A549 treated with Hydrocortisone at 1 μM for 4 hours (cell line): ENCODE measurements at places on chromosomes 3 and 15. TPM values are rescaled to one million over a fixed set of nuclear protein-coding genes. Genes with fewer than 3 reads are reported as not detected.

MUC13 gene
- 7.0 to 8.5 TPM (median 8.1 TPM) in 5 replicates for total RNA-seq

GOLGA6L7 gene
- not detected in 5 replicates for total RNA-seq

CIP2A gene
- total RNA-seq, result 14.3 to 22.8 TPM (median 18.9 TPM) in 5 replicates

HSPBAP1 gene
- total RNA-seq, result 4.9 to 5.8 TPM (median 5.1 TPM) in 5 replicates

EFCAB12 gene
- 0.68 to 1.2 TPM (median 1.0 TPM) in 5 replicates for total RNA-seq

LHFPL4 gene
- 0.05 to 0.09 TPM (median 0.07 TPM) in 5 replicates for total RNA-seq

ACTC1 gene
- 0.16 to 0.26 TPM (median 0.25 TPM) in 4 of 5 replicates, not detected in the other for total RNA-seq

IL20RB gene
- 0.67 to 1.6 TPM (median 0.97 TPM) in 5 replicates for total RNA-seq

SAMD7 gene
- total RNA-seq, result not detected in 5 replicates

XCR1 gene
- not detected in 5 replicates for total RNA-seq

ZNF860 gene
- total RNA-seq, result 1.1 to 1.6 TPM (median 1.4 TPM) in 5 replicates

B3GALNT1 gene
- 0.10 to 0.27 TPM (median 0.23 TPM) in 5 replicates for total RNA-seq

HCLS1 gene
- 0.07 to 0.16 TPM (median 0.11 TPM) in 4 of 5 replicates, not detected in the other for total RNA-seq

OSBPL10 gene
- 17.0 to 24.1 TPM (median 20.0 TPM) in 5 replicates for total RNA-seq

TLR9 gene
- total RNA-seq, result 0.02 to 0.03 TPM in 2 of 5 replicates, not detected in the others

LYZL4 gene
- total RNA-seq, result not detected in 5 replicates

RYR3 gene
- total RNA-seq, result 0.01 to 0.07 TPM (median 0.05 TPM) in 5 replicates

GRIP2 gene
- 1.0 to 1.6 TPM (median 1.2 TPM) in 5 replicates for total RNA-seq

PLSCR5 gene
- total RNA-seq, result not detected in 5 replicates

CCDC12 gene
- 57.3 to 101 TPM (median 60.3 TPM) in 5 replicates for total RNA-seq

RARB gene
- total RNA-seq, result 5.6 to 13.6 TPM (median 9.5 TPM) in 5 replicates

CLDN16 gene
- total RNA-seq, result 0.03 to 0.14 TPM (median 0.08 TPM) in 3 of 5 replicates, not detected in the others

IQGAP1 gene
- 157 to 308 TPM (median 174 TPM) in 5 replicates for total RNA-seq

LZTFL1 gene
- total RNA-seq, result 14.6 to 18.3 TPM (median 16.2 TPM) in 5 replicates

POC1A gene
- total RNA-seq, result 17.7 to 19.8 TPM (median 18.1 TPM) in 5 replicates

GOLGA6L9 gene
- total RNA-seq, result 1.5 to 2.6 TPM (median 2.3 TPM) in 5 replicates

KCNAB1 gene
- not detected in 5 replicates for total RNA-seq

DPPA2 gene
- not detected in 5 replicates for total RNA-seq

RAB27A gene
- 8.8 to 12.1 TPM (median 12.0 TPM) in 5 replicates for total RNA-seq

DUT gene
- 88.8 to 113 TPM (median 110 TPM) in 5 replicates for total RNA-seq

SERINC4 gene
- total RNA-seq, result 0.06 to 0.28 TPM (median 0.08 TPM) in 5 replicates

NOX5 gene
- 0.11 to 0.35 TPM (median 0.20 TPM) in 5 replicates for total RNA-seq

PLIN1 gene
- total RNA-seq, result 0.05 to 0.15 TPM (median 0.12 TPM) in 4 of 5 replicates, not detected in the other

SLCO3A1 gene
- 20.0 to 23.1 TPM (median 21.4 TPM) in 5 replicates for total RNA-seq

DGKG gene
- total RNA-seq, result 7.0 to 13.9 TPM (median 7.2 TPM) in 5 replicates

FHIT gene
- 0.45 to 2.9 TPM (median 0.83 TPM) in 5 replicates for total RNA-seq

CCDC50 gene
- 22.4 to 27.3 TPM (median 26.1 TPM) in 5 replicates for total RNA-seq

PLA2G4E gene
- total RNA-seq, result 0.03 TPM in 1 of 5 replicates, not detected in the others

GABRR3 gene
- total RNA-seq, result not detected in 5 replicates

GOLGA8S gene
- total RNA-seq, result 0.08 to 0.22 TPM (median 0.14 TPM) in 5 replicates

RTP4 gene
- not detected in 5 replicates for total RNA-seq

FBXO40 gene
- total RNA-seq, result not detected in 5 replicates

PLOD2 gene
- total RNA-seq, result 67.2 to 127 TPM (median 97.4 TPM) in 5 replicates

AVEN gene
- total RNA-seq, result 20.2 to 24.1 TPM (median 23.1 TPM) in 5 replicates

ACSBG1 gene
- 0.07 to 0.25 TPM (median 0.17 TPM) in 5 replicates for total RNA-seq

PDIA5 gene
- 28.6 to 32.6 TPM (median 30.2 TPM) in 5 replicates for total RNA-seq

CD200R1 gene
- 0.12 to 0.13 TPM in 2 of 5 replicates, not detected in the others for total RNA-seq

FSD2 gene
- total RNA-seq, result not detected in 5 replicates
